Omental fat pad (tissue), 4 donors: ENCODE measurements at places on chromosomes 1 and 21.

DNA sequence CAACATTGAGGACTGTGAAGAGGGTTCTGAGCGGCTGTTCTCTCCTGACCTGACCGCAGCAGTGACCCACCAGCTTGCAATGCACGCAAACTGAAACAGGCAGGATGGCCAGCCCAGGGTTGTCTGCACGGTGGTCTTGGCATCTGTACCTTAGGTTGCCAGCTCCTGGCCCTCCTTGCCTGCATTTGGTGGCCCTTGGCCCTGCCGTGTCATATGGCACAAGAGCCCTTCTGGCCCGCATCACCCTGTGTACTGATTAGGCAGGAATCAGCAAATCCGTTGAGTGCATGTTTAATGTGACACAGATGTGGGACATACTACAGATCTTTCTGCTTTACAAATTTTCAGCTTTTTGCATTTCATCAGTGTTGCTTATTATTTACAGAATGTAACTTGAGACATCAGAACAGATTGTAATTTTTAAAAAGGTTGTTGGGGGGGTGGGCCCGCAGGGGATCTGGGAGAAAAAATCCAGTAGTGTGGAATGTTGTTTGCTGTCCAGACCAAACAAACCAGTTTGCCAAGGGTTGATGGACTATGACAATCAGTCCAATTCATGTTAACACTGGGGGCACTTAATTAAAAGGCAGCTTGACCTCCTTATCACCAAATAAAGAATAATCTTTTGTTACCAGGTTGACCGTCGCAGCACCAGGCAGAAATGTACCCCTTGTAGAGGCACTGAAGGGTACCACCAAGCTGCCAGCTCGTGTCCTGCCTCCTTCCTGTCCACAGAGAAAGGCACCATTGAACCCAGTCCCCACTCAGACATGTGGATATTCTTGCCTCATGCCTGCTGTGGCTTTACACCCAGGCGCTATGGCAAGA is 132.6 kb downstream of the DHRS3 start:
- DNase-seq, result no peak

DNA sequence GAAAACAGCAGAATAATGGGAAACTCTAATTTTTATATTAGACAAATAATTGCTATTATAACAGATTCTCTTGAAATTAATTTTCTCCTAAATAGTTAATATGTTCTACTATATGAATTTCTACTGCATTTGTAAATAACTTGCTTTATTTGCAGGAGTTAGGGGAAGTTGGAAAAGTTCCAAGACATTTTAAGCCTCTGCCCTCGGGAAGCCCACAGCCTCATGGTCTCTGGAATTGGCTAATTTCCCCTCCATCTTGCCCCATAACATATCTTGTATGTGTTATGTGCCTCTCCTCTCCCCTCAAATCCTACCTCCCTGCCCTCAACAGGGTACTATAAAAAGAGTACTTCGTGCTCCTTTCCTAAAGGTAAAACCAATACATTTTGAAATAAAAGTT is 271.4 kb upstream of the NR5A2 start:
- DNase-seq, result no peak

- no peak for DNase-seq
Measured at GRCh38 chr21:42118901-42119300, 47.8 kb downstream of the UMODL1 start.

DNA sequence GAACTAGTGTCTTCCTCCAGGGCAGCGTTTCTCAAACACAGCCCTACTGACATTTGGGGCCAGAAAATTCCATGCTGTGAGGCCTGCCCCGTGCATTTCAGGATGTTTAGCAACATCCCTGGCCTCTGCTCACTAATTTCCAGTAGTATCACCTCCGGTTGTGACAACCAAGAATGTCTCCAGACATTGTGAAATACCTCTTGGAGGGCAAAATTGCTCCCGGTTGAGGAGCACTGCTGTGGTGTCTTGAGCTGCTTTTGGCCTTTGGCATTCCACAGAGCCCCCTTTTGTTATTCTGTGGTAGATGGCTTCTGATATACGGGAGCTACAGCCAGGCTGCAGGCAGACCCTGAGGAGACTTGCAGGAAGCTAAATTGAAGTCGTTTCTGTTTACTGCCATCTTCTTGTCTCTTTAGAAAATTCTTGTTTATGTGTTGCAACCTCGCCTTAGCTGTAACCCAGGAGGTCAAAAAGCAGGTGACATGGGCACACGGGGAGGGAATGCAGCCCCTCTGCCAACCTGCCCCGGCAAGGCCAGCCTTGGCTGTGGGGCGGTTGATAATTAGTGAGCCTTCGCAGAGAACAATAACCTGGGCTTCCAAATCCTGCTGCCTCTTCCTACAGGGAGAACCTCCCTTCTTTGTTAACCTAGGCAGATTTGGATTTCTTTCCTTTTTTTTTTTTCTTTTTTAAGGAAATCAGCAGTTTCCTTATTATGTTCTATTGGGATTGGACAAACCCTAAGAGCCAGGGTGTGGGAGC is 74.7 kb upstream of the AKT3 start:
- no peak for DNase-seq

DNA sequence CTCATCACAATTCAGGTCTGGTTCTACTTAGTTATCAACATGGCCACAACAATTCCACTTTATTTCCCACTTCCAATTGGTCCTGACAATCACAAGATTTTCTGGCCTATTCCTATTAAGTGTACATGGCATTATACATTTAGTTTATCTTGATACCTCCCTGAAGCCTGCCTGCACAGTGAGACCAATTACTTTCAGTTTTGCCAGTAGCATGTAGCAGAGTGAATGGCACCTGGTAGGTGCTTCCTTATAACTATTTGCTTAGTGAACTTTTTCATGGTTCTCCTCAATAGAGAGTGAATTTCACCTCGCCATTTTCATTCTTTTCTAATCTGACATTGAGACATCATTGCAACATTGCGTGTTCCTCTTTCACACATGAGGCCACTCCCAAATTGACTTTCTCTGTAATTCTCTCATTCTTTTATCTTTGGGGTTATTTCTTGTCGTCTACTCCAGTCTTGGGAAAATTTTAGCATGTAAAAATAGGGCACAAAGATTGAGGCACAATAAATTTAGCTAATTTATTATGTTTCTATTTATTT is 124.3 kb downstream of the DISC1 start:
- no peak for DNase-seq

GRCh38 chr21:27759091-27759659 is 792.3 kb upstream of the ADAMTS5 start:
- DNase-seq, result no peak

DNA sequence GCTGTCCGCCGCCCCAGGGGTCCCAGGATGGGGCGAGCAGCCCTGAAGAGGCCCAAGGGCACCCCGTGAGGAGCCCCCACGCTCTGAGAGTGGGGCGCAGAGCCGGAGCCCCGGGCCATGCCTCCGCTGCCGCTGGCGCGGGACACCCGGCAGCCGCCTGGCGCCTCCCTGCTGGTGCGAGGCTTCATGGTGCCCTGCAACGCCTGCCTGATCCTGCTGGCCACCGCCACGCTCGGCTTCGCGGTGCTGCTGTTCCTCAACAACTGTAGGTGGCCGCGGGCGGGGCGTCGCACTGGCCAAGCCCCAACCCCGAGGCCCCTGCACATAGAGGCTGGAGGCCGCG is 14.5 kb downstream of the AGRN start:
- DNase-seq, result no peak

DNA sequence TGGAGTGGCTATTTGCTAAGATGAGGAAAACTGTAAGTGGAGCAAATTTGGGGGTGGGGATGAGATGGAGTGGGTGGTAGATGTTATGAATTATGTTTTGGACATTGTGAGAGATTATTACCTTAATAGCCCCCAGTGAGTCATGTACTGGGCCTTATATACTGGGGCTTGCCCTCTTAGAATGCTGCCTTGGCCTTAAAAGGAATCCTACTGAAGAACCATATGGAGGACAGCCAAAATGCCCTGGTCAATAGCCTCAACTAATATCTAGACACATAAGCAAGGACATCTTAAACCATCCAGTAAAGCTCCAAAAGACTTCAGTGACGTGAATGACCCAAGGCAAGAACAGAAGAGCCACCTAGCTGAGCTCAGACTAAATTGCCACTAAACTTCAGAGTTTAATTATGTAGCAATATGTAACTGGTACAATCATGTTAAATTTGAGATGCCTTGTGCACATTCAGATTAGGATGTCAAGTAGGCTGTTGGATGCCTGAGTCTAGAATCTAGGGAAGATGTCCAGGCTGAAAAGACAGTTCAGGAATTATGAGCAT is 13.9 kb upstream of the IGSF3 start:
- DNase-seq, result no peak

DNA sequence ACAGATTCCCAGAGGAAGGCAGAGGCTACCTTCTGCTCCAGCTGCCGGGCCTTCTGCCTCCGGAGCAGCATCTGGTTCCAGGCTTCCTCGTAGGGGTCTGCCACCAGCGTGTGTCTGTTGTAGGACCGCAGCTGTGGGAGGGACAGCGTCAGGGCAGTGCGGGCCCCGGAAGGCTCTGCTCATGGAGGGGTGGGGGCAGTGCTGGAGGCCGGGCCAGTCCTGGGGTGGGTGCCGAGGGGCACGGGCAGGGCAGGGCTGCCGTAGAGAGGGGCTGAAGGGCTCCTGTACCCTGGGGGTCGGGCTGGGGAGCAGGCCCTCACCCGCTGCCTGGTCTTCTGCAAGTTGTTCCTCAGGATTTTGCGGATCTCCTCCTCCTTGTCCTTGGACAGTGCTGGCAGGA is 53.2 kb downstream of the SLC9A1 start:
- no peak for DNase-seq

GRCh38 chr1:8691662-8692061 is 125.8 kb downstream of the RERE start:
- no peak for DNase-seq

DNA sequence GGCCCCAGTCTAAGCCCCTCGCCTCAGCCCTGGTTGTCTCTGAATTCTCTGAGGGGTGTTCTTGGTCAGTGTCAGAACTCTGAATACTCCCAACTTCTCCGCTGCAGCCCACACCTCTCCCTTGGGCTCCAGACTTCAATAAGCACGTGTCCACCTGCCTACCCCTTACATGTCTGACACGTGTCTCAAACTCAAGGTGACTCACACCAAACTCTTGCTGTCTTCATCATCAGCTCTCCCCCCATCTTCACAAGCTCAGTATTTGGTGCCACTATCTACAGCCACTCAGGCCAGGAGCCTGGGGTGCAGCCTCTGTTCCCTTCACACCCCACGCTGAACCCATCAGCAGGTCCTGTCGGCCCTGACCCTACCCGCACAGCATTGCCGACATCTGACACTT is 18.8 kb upstream of the UBXN10 start:
- no peak for DNase-seq

GRCh38 chr21:24375201-24375600 is 1232.1 kb downstream of the MRPL39 start:
- DNase-seq, result no peak

- no peak for DNase-seq
Measured at GRCh38 chr1:245583081-245583480, 428.3 kb downstream of the KIF26B start.

GRCh38 chr1:30777904-30778153 is 20.3 kb upstream of the LAPTM5 start:
- no peak for DNase-seq

DNA sequence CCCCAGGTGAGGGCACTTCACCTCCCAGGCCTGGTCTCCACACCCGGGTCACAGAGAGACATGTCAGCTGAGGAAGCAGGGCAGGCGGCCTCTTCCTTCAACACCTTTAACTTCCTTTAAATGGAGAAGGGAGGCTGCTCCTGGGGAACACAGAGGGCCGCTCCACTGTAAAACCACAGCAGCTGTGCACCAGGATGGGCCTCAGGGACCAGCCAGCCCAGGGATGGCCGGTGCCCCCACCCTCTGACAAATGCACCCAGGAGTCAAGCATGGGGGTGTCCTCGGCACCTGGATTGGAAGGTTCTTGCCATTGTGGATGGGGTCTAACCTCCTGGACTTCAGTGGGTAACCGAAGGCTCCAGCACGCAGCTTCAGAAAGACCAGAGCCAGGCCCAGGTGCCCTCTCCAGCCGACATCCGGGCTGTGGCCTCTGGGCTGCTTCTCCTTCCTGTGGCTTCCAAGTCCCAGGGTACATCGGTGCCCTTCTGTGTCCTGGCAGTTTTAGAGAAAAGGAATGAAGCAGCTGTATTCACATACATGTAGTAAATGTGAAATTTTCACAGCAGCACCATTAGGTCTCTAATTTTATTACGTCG is 121.7 kb upstream of the COL6A1 start:
- peak; percentile 12 for DNase-seq

- peak; percentile 43 for DNase-seq
Measured at GRCh38 chr1:10941891-10942541, 70.4 kb upstream of the TARDBP start.

DNA sequence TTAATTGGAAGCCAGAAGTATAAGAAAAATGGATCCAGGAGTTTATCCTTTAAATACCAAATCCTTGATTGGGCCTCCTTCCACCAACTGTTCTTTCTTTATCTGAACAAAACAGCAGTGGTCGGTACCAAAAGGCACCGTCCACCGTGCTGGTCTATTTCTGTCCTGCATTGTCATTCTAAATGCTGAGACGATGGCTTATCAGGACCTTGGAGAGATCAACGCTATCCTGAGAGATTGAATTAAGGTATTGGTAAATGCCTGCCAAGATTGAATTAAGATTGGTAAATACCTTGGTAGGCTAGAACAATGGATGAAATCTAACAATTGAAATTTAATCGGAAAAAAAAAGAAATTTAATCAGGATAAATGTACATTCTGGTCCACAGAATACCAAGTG is 73.4 kb upstream of the SOD1 start:
- DNase-seq, result no peak

GRCh38 chr1:240484804-240485443 is 127.0 kb downstream of the GREM2 start:
- DNase-seq, result no peak

DNA sequence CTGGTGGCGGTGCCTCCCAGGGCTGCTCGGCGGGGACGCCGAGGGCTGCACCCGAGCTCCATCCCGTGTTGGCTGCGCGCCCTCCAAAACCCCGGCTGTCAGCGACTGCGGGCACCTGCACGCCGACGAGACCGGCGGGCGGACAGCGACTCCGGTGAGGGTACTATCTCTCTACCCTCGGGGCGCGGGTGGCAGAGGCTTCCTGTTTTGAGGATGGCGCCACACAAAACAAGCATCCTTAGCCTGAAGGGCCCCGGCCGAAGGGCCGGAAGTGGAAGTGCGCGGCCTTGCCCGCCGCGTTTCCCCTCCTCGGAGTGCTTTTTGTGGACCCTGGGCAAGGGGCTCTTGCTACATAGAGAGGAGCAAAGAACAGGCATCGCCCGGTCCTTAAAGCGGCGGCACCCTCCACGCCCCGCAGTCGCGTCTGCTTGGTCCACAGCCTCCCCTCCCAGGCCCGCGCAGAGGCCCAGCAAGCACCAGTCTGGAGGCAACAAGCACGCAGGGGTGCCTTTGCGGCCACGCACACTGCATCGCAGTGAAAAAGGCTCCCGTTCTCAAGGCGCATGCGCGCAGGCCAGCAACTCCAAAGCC is 561 bp upstream of the COQ8A start:
- peak; percentile 31 for DNase-seq

GRCh38 chr1:241499910-241500309 is 19.6 kb downstream of the FH start:
- DNase-seq, result no peak

DNA sequence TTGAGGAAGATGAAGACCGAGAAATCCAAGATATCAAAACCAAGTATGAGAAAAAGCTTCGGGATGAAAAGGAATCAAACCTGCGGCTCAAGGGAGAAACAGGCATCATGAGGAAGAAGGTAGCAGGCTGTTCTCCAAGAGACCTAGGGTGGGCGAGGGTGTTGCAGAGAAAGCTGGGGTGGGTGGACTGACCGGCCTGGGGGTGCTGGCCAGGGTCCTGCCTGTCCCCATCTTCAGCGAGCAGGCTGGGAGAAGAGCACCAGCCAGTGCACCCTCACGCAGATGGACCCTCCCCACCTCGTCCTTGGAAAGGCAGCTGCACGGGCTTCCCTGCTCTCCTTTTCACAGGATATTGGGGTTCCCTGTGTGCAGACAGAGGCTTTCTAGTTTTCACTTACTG is 46.9 kb upstream of the TMEM125 start:
- no peak for DNase-seq
